GM10248 (cell line): ENCODE measurements at places on chromosomes 7 and 10.
A peak's percentile ranks its signal among the peaks of the same experiment; 100 is the strongest.

- DNase-seq: no peak
These were observed 235.1 kb upstream of the MEOX2 start for GRCh38 chr7:15921576-15921975.

DNA sequence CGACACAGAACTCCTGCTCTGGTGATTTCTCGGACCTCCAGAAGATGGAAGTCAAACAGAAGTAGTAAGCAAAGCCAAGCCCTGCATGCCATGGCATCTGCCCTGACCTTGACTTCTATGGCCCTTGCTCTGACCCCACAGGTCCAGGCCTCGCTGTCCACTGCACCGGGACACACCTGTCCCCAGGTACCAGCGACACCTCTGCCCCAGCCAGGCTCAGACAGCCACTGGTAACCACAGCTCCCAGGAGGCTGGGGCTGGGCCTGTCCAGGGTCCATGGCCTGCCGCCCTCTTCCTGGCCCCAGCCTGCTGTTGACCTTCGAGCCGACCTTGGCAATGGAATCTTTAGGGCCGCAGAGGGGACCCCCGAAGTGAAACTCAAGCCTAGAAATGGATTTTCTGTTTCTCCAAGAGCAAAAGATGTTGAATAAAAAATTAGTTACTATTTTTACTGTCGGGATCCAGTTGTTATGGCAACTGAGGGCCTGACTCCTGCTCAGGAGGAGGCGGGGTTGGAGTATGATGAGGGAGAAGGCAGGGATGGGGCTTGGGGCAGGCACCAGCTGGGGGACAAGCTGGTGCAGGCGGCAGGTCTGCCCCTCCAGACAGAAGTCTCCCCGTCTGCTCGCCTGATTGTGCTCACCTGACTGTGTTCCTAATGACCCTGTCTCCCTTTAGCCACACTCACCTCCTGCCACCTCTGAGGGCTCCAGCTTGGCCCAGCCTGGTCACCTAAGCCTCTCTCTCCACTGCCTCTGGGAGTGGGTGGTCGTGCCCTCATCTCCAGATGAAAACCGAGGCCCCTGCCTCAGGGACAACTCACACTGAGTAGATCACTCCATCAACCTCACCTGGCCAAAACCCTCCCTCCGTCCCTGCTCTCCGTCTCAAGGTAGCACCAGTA is 4.1 kb upstream of the MMD2 start:
- DNase-seq: no peak

GRCh38 chr10:75062506-75063299 is 48.8 kb upstream of the SAMD8 start:
- DNase-seq: no peak

DNA sequence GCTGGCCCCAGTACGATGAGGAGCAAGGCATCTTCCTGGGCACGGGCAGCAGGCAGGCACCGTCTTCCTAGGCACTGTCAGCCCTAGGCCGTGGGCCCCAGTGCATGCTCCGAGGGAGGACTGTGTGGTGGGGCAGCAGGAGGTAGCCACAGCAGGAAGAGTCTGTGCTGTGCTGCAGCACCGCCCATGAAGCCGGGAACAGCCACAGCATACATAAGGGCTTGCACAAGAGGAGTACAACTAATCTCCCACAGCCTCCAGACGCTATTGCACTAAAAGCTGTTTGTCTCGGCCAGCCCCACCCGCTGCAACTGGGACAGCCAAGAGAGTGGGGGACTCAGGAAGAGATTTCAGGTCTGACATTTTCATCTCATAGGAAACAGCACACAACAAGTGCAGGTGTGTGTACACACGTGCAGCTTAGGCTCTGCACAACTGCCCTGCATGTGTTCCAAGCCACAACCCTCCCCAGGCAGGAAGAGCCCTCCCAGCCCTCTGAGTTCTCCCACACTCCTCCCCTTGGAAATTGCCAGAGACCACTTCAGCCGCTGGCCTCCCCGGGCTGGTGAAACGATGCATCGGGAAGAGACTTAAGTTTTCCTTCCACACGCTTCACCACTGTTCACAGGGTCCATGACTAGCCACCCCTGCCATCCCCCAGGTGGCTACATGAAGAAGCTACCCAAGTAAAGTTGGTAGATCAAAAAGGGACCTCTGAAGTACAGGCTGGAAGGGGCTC is 88.1 kb upstream of the DDC start:
- no peak for DNase-seq

DNA sequence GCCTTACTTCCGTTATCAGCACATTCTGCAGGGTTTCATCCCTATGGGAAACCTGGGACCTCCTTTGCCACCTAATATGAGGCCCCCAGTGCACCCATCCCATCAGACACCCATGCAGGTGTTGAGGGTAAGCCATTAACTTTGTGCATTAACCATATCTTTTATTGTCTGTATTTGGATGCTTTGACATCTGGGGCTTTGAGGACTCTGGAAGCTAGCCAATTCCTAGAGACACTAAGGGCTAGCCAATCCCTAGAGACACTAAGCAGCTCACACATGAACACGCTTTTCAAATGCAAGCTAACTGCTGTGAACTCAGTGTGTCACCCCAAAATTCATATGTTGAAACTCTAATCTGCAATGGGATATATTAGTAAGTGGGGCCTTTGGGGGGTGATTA is 272.5 kb upstream of the COBL start:
- DNase-seq: no peak

- DNase-seq: no peak
These were observed 559 bp upstream of the STEAP2 start for GRCh38 chr7:90210981-90211380.

- DNase-seq: no peak
These were observed 14.1 kb downstream of the PRKAG2 start for GRCh38 chr7:151862606-151863381.

DNA sequence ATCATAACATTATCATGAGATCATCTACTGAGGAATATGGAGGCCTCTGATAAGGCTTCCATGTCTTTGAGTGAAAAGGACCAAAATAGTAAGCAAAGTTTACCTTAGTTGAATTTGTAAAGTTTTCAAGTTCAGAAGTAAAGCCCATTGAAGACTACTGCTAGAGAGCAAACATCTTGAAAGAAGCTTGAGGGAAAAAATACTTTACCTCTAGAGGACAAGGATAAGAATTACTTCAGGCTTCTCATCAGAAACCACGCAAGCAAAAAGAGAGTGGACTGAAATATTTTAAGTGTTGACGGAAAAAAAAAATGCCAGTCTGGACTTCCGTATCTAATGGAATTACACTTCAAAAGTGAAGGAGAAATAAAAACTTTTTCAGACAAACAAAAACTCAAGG is 114.3 kb downstream of the MPP7 start:
- DNase-seq: no peak

GRCh38 chr7:22831602-22832305 is 9.1 kb upstream of the TOMM7 start:
- DNase-seq: no peak

- no peak for DNase-seq
These were observed 128.4 kb downstream of the ARHGAP22 start for GRCh38 chr10:48476279-48476982.

- no peak for DNase-seq
These were observed 72.3 kb downstream of the ELMO1 start for GRCh38 chr7:37376386-37376785.

DNA sequence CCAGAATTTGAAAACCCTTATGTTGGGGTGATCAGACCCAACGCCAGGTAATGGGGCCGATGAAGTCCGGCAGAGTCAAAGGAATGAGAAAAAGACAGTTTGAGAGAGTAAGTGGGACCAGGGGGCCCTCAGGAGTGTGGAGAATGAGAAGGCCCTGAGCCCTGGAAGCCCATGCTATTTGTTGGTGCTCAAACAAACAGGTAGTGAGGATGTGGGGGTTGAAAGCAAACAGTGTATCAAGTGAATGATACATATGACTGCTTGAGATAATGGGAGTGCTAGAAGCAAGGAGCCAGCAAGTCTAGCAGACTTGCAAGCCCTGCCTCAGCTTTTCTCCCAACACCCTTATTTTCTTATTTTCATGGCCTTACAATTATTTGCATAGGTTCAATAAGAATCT is 11.2 kb upstream of the SEPTIN14 start:
- no peak for DNase-seq

DNA sequence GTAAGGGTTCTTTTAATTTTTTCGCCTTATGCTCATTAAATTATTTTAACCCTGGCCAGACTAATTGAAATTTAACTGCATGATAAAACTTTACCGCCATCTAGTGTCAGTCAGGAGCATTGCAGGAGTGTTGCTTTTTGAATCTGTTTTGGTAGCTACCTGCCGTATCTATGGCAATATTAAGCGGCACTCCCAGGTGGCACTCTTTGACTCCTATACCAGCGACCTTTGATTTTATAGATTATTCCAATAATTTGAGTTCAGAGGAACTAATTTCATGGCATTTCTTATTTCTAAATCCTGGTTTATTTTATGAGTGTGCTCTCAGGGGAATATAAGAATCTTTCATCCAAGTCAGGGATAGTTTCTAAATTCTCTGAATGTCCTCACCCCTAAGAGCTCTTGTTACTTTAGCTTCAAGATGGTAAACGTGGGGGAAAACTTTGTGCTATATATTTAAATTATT is 198.9 kb downstream of the REEP3 start:
- DNase-seq: peak; percentile 41

DNA sequence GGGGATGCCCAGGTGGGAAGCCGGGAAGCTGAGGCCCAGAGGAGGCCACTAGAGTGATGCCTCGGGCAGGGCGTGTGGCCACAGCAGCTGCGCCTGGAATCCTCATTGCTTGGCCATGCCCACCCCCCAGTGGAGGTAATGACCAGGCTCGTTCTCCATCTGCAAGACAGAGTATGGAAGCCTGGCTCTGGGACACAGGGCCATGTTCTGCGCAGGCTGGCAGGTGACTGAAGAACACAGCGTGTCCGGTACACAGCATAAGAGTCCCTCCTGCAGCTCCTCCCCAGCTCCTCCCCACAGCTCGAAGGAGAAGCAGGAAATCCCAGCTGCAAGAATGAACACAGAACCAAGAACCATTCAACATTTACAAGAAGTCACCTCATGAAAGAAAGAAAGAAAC is 64.8 kb downstream of the SMURF1 start:
- DNase-seq: peak; percentile 61

- DNase-seq: no peak
These were observed 99.3 kb downstream of the PPP1R3A start for GRCh38 chr7:113819474-113819873.

GRCh38 chr10:132866601-132867381 is 75.6 kb downstream of the CFAP46 start:
- no peak for DNase-seq

GRCh38 chr10:24241536-24242040 is 32.6 kb downstream of the KIAA1217 start:
- DNase-seq: no peak

GRCh38 chr10:94320285-94320914 is 42.3 kb downstream of the NOC3L start:
- peak; percentile 51 for DNase-seq

GRCh38 chr10:97083228-97083829 is 102.4 kb downstream of the SLIT1 start:
- DNase-seq: no peak

DNA sequence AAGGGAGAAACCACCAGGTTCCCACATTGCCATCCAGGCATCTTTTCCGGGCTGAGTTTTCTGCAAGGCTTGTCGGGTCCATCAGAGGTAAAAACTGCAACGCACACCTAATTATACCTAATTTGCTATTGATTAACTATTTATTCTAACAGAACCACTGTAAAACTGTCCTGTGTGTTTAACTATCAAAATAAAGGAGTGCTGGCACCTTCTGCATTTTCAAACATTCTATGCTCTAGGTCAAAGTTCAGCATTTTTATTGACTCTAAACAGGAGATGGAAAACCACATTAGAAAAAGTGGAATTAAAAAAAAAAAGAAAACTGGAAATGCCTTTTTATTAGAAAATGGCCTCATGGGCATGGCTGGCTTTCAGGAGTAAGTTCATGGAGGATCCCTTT is 82.0 kb downstream of the ADARB2 start:
- DNase-seq: no peak

DNA sequence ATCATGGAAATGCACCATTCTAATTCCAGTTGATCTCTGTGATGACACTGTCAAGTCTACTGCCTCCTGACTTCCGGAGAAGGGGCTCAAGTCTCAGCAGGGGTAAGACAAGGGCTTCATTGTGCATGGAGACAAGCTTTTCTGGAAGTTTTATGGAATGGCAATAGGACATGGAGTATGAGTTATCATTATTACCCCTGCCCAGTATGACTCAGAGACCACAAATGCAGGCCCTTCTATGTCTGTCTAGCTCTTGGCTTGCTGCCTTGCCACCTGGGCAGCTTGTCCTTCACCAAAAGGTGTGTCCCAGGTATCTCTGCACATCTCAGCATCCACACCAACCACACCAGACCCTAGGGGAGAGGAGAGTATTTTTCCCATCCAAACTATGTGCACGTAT is 34.9 kb upstream of the KIAA1217 start:
- no peak for DNase-seq
